Stimulated activated CD4-positive, alpha-beta T cell treated with anti-CD3 and anti-CD28 coated beads, Interleukin-4, amount 100 ng/mL, for 24 hours (primary cell): ENCODE measurements at places on chromosomes 3 and 15.
A peak's percentile ranks its signal among the peaks of the same experiment; 100 is the strongest.

DNA sequence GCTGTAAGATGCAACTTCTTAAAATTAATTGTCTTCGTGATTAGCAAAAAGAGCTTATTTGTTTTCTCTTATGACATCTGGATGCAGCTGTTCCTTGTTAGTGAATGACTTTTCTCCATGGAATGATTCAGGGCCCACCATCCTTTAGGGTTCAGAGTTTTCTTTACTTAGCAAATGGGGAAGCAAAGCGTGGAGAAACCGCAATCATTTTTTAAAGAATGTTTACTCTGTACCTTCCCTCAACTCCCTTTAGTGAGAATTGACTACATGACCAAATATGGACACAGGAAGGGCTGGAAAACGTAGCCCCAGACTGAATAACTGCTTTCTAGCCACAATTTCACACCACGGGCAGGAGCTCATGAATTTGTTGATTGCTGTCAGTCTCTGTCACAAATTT lies 130.1 kb downstream of the EDEM1 start:
- no peak for DNase-seq

DNA sequence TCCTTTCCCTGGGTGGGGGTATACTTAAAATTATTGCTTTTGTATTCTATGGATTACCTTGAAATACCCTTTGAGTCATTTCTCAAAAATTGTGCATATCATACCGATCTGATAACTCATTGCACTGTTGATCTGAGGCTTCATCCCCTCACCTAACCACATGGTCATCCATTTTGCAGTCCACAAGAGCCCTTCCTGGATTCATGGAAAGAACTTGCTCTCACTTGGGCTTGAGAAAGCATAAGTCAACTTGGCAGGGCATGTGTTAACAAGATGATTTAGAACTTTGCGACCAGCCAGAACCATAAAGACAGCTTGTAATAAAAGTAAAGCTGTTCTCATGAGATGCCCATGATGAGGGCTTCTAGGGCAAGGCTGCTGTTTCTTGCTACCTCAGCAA lies 22.2 kb downstream of the MME start:
- DNase-seq: no peak

GRCh38 chr3:123027292-123028232 lies at the start of gene SEMA5B:
SEMA5B (minus strand) TSS chr3:123027763; CDS start chr3:122961263, 66,500 bp downstream.
- no peak for DNase-seq

- DNase-seq: no peak
These were observed 22.3 kb upstream of the PLXNA1 start for GRCh38 chr3:126960604-126960995.

DNA sequence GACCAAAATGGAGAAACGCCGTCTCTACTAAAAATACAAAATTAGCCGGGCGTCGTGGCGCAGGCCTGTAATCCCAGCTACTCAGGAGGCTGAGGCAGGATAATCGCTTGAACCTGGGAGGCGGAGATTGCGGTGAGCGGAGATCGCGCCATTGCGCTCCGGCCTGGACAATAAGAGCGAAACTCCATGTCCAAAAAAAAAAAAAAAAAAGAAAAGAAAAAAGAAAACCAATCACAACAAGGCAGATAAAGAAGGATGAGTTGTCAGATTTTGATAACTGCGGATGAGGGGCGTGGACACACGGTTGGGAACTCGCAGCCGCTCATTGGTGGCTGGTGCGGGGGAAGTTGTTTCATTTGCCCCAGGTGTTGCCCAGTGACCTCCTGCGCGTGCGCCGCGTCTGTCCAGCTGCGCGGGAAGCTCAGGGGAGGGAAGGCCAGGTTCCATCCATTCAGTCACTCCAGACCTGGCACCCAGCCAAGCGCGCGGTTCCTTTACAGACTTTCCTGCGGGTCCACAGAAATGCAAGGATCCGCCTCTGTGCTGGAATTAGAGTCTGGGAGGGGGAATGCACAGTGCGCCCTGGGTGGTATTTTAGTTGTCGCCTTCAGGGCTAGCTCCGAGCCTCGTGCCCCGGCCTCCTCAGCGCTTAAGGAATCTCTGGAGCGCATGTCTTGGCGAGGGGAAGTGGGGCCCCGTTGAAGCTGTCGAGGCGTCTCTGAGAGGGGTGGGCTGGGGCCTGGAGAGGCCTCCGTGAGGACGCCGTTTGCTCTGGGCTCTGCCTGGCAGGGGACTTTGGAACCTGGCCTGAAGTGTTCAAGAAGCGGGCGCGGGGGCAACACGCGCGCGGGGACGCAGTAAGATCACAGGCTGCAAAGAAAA lies 708 bp upstream of the GCHFR start:
- peak; percentile 39 for DNase-seq

GRCh38 chr3:32882603-32883025 lies 64.8 kb downstream of the TRIM71 start:
- DNase-seq: peak; percentile 6

DNA sequence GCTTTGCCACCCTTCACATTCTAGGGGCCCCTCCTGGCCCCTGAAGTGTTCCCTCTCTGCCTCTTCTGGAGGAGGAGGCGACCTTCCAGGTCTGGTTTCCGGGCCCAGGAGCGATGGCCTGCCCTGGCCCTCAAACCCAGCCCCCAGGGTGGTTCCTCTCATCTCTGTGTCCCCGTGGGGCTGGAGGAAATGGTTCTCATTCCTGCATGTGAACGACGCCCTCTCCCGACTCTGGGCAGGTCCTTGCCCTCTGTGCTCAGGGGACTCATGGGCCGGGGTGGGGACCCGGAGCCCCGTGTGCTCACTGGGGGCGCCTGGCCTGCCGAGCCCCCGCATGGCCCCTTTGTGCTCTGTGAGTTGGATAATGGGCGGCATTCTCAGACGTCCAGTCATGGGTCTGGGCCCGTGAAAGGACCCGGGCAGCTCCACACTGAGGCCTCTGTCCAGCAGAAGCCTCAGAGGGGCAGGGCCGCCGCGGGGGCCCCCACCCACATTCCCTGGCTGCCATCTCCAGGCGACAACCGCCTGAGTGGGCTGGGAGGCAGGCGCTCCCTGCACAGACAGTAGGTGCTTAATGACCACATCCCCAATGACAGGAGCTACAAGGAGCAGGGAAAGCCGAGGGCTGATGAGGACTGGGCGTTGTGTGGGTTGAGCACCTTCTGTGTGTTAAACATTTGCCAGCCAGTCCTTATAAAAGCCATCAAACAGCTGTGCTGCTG lies 5.5 kb upstream of the PLXND1 start:
- no peak for DNase-seq

DNA sequence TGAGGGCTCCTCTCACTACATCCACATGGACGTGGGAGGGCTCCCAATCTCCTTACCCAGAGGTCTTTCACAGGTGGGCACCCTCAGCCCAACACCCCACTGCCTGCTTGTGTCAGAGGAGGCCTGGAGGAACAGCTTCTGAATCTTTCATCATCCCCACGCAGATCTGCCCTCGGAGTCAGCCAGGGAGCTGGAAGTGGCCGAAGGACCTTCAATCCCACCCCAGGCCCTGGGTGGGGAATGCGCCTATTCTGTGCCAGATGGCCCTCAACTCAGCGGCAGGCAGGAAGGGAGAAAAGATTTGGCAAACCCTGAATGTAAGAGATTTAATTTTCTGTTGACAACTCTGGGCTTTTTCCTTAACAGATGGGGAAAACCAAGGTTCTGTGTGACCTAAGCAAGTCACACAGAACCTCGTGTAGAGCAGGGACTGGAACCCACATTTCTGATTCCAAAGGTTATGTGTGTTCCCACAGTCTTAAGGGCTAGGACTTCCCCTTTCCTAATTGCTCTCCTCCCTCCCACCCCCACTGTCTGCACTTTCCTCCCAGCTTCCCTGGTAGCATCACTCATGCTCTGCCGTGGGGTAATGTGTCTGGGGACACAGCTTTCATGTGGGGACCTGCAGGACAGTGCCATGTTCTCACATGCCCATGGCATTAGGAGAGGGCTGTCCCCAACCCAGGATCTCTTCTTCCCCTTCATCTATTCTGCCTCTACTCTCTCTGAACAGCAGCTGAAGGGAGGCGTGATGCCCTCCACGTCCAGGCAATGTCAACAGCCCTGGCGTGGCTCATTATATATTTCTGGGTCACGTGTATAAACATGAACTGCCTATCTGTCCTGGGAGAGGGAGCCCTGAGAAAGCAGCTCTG lies 98.1 kb downstream of the SEMA5B start:
- no peak for DNase-seq

DNA sequence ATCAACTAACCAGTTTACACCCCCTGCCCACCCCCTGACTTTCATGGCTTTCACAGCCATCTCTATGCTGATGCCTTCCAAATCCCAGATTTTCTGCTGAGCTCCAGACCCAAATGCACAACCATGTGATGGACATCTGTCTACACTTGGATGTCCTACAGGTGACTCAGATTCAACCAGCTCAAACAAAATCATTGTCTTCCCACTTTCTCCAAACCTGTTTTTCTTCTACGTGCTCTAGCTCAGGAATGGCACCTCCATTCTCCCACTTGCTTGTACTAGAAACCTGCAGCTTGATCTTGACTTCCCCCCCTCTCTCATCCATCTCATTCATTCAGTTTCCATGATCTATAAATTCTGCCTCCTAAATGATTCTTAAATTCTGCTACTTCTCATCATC lies 34.1 kb upstream of the RARRES1 start:
- no peak for DNase-seq

- no peak for DNase-seq
These were observed 198.4 kb downstream of the EBLN2 start for GRCh38 chr3:73259856-73260255.

- DNase-seq: no peak
These were observed 11.2 kb upstream of the CPB1 start for GRCh38 chr3:148816427-148816826.

GRCh38 chr3:168048414-168049330 lies 47.1 kb downstream of the GOLIM4 start:
- no peak for DNase-seq

DNA sequence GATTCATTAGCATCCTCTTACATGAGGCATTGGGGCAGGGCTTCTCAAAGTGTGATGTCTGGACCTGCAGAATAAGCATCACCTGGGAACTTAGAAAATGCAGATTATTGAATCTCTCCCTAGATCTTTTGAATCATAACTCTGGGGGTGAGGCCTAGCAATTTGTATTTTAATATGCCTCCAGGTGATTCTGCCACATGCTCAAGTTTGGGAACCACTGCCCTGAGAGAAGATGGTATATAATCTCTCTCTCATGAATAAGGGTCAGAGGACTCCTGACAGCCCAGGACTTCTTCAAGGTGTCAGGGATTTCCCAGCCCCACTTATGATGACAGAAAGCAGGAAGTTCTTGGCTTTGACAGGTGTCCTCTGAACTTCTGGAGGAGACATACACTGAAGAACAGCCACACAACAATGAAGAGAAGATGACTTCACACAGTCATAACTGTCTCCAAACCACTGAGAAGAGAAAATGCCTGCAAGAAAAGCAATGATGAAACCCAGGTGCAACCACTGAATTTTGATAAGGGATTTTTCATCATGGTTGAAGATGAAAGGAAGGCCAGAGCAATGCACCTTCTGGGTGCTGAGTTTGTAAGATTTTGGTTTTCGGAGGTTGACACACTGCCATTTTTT lies 211.9 kb upstream of the MRPL3 start:
- no peak for DNase-seq

- DNase-seq: no peak
These were observed 47.4 kb downstream of the ZNF717 start for GRCh38 chr3:75737831-75738493.

- DNase-seq: no peak
These were observed 77.4 kb downstream of the SNRK start for GRCh38 chr3:43363621-43364266.

GRCh38 chr3:123028233-123028828 lies 768 bp upstream of the SEMA5B start:
- peak; percentile 23 for DNase-seq

GRCh38 chr3:16069149-16069922 lies 105.1 kb upstream of the GALNT15 start:
- DNase-seq: no peak

- no peak for DNase-seq
These were observed 59.8 kb upstream of the GYG1 start for GRCh38 chr3:148931574-148931973.

- DNase-seq: no peak
These were observed 4.0 kb downstream of the RAB11A start for GRCh38 chr15:65873256-65873655.

DNA sequence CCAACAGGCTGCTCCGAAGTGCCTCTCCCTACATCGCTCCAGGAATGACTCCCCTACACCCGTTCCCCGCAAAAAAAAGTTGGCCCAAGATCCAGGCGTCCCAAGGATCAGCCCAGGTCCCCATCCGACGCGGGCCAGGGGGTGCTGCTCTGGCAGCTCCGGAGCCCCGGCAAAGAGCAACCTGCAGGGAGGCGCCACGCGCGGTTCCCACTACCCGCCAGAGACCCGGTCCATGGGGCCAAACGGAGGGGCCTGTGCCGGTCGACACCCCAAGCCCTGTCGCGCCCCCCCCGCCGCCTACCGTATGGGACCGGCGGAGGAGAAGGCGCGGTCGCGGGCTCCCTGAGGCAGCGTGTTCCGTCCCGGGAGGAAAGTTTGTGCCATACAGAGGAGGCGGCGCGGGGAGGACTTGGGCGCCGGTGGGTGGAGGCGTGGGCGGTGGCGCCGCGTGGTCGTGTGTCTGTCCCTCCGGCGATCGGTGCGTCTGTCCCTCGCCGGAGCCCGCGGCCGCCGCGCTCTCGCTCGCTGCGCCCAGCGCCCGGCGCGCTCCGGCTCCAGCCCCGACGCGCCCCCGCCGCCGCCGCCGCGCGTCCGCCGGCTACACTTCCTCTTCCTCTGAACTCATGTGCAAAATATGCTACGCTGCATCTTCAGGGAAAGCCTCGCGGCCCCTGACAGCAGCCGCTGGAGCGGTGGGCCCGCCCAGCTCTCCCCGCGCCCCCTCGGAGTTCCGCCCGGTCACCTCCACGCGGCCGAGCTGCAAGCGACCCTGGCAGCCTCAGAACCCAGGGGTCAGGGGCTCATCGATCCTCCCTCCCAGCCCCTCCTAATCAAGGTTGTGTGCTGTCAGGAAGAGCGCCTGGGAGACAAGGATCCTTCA lies at the start of gene RFTN1:
Gene RFTN1, minus strand, starts transcription at position 559 of the 880 bp plus-strand sequence. CDS start 19,830 bp downstream, outside the sequence.
- DNase-seq: peak; percentile 47

DNA sequence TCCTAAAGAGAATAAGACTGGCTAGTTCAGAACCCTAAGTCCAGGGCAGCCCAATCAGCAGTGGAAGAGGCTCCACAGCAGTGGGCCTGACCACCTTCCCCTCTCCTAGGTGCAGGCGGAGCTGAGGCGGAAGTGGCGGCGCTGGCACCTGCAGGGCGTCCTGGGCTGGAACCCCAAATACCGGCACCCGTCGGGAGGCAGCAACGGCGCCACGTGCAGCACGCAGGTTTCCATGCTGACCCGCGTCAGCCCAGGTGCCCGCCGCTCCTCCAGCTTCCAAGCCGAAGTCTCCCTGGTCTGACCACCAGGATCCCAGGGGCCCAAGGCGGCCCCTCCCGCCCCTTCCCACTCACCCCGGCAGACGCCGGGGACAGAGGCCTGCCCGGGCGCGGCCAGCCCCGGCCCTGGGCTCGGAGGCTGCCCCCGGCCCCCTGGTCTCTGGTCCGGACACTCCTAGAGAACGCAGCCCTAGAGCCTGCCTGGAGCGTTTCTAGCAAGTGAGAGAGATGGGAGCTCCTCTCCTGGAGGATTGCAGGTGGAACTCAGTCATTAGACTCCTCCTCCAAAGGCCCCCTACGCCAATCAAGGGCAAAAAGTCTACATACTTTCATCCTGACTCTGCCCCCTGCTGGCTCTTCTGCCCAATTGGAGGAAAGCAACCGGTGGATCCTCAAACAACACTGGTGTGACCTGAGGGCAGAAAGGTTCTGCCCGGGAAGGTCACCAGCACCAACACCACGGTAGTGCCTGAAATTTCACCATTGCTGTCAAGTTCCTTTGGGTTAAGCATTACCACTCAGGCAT lies 33.7 kb downstream of the VIPR1 start:
- DNase-seq: peak; percentile 52
